Caki2 (cell line): ENCODE measurements at places on chromosomes 3 and 15.
A peak's percentile ranks its signal among the peaks of the same experiment; 100 is the strongest.

- no peak for DNase-seq
These were observed 75.0 kb downstream of the HCN4 start for GRCh38 chr15:73293773-73294172.

- peak; percentile 70 for DNase-seq
These were observed 98.9 kb upstream of the TJP1 start for GRCh38 chr15:29921130-29921601.

DNA sequence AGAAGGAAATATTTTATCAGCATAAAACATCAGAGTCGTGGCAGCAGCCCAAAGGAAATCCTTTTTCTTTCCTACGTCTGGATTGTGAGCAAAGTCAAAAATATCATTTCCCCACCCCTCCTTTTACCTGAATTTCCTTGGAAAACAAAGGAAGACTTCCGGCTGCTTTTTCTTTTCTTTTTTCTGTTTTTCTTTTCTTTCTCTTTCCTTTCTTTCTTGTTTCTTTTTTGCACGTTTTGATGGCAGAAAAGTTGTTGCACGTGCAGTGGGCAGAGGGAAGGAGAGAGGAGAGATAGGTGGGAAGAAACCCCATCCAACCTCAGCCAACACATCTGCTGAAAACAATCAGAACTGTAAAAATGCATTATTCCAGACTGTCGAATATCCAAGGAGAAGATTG is 544 bp upstream of the MYO1E start:
- no peak for DNase-seq

DNA sequence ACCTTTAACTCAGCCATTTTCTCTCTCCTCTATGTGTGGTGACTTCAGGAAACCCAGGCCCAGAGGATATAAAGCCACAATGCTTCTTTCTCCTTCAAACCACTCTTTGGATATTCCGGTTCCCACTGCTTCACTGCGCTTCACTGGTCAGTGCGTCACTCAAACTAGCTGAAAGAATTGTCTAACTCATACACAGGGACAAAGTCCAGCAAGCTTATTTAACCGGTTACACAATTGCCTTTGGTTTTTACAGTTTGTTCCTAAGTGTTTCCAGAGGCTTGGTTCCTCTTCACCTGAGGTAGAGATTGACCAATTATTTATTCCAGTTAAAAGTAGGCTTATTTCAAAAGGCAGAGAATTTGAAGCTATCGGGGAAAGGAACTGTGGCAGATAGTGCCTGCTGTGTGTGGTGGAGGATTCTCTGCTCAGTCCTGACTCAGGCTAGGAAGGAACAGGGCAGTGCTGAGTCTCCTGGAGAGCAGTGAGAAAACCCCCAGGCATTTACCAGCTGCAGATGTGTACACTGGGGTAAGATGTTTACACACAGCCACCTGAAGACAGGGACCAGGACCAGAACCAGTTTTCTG is at the start of gene HGD:
HGD (minus strand) TSS at position 145 of the 587 bp plus-strand sequence; CDS start at position 17, 128 bp downstream.
- DNase-seq, result peak; percentile 81

- DNase-seq, result no peak
These were observed 10.9 kb upstream of the RFT1 start for GRCh38 chr3:53140847-53141845.

- peak; percentile 62 for DNase-seq
These were observed 136.9 kb downstream of the THSD4 start for GRCh38 chr15:71252044-71252739.

DNA sequence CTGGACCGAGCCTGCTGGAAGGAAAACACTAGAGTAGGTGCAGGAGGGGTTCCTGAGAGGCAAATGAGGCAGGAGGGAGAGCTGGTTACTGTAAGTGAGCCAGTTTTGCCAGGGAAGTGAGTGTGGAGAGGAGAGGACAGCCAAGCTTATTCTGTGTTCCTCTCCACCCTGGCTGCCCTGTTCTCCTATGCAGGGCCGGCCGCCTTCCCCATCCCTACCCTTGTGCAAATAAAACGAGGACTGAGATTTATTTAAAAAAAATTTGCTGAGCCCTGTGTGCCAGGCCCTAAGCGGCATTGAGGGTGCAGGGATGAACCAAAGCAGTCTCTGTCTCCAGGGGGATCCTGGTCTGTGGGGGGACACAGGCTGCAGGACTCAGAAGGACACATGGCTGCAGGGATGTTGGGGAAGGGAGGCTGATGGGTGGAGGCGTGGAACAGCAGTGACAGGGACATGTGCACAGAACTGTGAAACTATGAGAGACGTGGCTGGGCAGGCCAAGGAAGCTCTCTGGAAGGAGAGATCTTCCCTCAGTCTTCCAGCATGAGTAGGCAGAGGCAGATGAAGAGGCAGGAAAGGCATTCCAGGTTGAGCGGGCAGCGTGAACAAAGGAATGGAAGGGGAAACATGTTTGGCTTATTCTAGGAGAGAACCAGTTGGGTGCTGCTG is 12.1 kb downstream of the CORO2B start:
- DNase-seq, result no peak

DNA sequence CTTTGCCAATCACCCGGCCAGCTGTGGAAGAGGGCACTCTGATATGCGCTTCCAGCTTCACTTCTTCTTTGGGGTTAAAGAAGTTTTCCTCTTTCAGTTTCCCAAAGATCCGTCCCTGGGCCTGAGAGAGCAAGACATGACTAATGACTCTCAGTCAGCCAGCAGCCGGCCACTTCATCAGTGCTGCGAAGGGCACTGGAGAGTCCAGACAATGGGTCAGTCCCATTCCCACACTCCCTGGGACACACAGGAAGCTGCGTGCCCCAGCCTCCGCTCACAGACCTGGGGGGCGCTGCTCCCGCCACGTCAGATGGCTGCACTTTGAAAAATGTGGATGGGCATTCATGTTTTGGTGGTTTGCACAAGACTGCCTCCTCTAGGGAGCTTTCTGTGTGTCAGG is 63.3 kb downstream of the SENP2 start:
- no peak for DNase-seq

- no peak for DNase-seq
These were observed 878 bp downstream of the SPPL2A start for GRCh38 chr15:50764461-50765194.

- no peak for DNase-seq
These were observed 45.5 kb upstream of the SLC6A11 start for GRCh38 chr3:10770547-10770946.

GRCh38 chr3:57110798-57111197 is 50.3 kb downstream of the SPATA12 start:
- DNase-seq, result no peak

DNA sequence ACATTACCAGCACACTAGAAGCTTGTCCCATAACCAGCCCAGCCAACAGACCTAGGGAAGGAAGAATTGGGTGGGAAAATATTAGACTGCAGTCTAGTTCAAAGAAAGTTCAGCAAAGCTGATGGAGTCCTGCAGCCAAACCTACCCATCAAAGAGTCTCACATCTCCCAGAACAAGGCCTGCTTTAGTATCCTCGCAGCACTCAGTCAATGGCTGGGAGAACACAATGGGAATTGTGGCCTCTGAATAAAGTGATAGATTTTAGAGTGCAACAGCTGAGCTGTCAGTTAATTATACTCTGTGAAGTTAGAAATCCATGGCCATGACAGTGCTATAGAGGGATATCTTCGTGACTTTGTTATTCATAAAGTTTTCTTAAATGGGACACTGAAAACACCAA is 207.2 kb upstream of the NAALADL2 start:
- no peak for DNase-seq

DNA sequence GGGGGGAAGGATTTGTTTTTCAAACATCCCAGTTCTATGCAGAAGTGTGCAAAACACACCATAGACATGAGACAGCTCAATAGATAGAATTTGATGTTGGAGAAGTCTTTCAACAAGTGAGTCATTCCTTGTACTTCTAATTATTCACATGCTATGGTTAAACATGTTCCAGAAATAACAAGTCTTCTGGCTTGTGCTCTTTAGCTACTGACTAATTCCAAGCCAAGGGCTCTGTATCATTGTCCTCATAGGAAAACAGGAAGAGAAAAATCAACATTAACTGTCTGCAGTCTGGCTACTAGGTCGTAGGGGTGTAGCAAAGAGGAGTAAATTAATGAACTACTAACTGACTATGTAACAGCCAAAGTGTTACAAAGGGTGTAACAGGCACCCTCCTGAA is 25.8 kb downstream of the LDHAL6B start:
- DNase-seq, result peak; percentile 90

- peak; percentile 87 for DNase-seq
These were observed 2.2 kb downstream of the STRA6 start for GRCh38 chr15:74200412-74200815.

DNA sequence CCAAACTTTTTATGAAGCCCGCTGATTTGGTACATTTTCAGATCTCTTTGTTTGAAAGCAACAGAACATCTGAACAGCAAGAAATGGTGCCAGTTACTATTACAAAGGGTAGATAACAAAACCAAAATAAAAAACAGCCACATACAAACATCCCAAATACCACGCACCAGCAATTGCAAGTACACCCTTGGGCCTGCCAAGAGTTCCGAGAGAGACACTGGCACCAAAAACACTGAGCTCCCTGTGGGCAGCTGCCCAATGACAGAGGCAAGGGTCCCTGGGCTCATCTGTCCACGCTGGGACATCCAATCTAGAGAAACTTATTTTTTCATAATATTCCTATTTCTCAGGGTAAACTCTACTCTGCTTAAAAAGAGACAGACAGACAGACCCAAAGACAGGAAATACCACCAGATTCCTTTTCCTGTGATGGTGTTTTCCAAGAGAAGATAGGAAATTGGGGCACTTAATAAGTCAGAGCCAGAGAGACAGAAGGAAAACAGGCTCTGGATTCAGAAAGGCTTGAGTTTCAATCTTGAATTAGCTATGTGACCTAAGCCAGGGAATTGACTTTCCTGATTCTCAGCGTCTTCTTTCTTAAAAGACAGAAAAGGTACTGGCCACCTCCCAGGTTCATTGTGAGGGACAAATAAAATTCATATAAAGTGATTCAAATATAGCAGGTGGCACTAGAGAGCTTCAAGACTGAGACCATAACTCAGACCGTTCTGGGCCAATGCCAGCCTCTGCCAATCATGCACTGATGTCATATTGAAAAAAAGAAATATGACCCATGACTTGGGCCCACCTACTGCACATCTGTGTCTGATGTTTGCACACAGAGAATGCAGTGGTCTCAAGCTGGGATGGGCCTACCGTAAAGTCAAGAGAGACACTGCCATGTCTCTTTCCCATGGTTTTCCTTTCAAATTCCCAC is 61.3 kb downstream of the FOXP1 start:
- no peak for DNase-seq

- DNase-seq, result no peak
These were observed 58.8 kb upstream of the FAM3D start for GRCh38 chr3:58725326-58725853.

DNA sequence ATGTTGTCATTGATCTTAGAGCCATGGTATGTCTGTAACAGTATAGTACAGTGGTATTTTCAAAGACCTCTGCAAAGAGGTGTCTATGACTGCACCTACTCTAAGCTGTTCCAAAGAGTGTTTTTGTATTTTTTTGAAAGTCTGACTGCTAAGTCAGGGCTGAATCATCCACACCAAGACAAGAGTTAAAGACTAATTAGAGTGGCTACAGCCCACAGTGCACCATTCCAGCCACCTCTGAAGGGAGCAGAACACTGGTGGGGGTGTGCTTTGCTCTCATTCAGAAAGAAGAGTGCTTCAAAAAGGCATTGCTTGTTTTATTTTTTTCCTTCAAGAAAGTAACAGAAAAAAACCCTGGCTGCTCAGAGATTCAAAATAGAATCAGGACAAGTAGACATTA is 301.4 kb downstream of the GABRG3 start:
- DNase-seq, result no peak

DNA sequence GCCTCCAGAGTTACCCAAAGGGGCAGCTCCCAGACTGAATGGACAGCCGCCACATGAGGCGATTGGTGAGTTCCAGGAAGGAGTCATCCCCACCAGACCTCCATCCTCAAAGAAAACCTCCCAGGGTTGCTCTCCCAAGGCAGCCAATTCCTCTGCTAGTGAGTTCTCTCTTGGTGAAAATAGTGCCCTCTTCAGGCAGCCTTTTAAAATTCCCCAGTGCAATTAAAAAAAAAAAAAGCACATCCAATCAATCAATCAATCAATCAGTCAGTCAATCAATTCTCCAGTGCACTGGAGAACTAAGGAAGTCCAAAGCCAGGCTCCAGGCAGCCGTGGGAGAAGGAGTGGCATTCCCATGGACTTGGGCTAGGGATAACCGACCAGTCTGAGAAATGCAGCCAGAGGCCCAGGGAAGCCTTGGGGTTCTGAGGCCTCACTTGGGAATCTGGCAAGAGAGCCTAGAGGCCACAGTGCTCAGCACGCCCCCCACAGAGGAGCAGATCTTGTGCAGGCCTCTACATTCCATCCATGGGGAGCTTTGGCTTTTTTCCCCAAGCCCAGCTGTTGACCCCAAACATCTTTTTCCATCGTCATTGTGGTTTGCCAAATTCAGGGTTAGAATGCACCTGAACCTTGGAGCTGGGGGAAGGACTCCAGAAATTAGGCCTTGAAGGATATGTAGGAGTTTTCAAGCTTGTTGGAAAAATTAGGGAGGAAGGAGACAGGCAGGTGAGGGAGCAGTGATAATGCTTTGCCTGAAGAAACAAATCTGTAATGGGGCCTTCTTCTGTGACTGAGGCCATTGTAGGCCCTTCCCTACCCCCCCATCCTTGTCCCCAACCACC is 4.8 kb downstream of the PAQR5 start:
- DNase-seq, result peak; percentile 45

- peak; percentile 64 for DNase-seq
These were observed 65.4 kb downstream of the BDH1 start for GRCh38 chr3:197490098-197491058.

DNA sequence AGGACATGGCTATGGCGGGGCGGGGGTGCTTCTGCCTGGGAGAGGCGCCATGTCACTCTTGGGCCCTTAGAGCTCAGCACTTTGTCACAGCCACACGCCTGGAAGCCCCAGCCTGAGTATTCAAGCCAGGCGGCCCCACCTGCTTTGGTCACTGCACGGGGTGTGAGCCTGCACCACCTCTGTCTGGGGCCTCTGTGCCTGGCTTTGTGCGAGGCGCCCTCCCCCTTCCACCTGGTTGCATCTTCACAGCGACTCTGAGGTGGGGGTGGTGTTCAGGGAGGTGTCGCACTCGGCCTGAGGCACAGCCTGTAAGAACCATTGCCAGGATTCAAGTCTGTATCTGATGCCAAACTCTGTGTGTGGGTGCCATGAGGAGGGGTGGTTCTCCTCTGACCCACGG is 24.1 kb downstream of the ACAD9 start:
- DNase-seq, result no peak

- no peak for DNase-seq
These were observed 94.7 kb downstream of the SSR3 start for GRCh38 chr3:156460206-156460611.

- DNase-seq, result peak; percentile 14
These were observed 232.9 kb upstream of the RGMA start for GRCh38 chr15:93321881-93322282.

DNA sequence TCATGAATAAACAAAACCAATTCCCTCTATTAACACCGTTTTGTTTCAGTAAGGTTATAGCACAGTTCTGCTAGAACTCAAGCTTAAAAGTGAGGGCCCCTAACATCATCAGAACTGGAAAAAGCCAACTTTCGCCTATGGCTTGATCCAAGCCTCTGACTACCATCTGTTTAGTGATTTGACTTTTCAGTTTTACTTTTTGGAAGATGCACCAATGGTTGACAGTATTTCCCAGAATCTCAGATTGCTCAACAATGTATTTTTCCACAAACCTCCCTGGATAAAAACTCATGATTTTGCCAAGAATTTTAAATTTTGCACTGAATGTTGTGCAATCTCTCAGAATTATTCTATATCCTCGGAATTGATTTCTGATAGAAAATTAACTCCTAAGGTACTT is 190.7 kb downstream of the LSAMP start:
- no peak for DNase-seq
